Activated CD4-positive, alpha-beta memory T cell treated with anti-CD3 and anti-CD28 coated beads for 36 hours (primary cell): ENCODE measurements at places on chromosomes 11 and 22.

GRCh38 chr22:45304971-45305370 lies 4.8 kb upstream of the FAM118A start:
- no peak for DNase-seq

DNA sequence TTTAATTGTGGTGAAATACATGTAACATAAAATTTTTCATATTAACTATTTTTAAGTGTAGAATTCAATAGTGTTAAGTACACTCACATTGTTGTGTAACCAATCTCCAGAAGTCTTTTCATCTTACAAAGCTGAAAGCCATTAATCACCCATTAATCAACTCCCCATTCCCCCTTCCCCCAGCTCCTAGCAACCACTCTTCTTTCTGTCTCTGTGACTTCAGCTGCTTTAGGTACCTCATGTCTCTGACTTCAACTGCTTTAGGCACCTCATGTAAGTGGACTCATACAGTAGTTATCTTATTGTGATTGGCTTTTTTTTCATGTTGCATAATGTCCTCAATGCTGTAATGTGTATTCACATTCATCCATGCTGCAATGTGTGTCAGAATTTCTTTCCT lies 150.8 kb upstream of the NTM start:
- no peak for DNase-seq

- DNase-seq = no peak
Observed at GRCh38 chr11:71213696-71214552, 38.5 kb downstream of the SHANK2 start.

DNA sequence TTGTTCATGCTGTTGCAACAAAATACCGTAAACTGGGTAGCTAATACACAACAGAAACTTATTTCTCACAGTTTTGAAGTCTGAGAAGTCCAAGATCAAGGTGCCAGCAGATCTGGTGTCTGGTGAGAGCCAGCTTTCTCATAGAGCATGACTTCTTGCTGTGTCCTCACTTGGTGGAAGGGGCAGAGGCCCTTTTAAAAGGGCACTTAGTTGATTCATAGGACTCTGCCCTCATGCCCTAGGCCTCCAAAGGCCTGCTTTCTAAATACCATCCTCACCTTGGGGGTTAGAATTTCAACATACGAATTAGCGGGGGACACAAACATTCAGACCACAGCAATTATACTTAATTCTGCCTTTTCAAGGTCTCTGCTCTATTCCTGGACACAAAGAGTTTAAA lies 52.3 kb upstream of the FDX1 start:
- no peak for DNase-seq

- DNase-seq = no peak
Observed at GRCh38 chr11:63705526-63705925, 24.2 kb downstream of the RTN3 start.
